Stimulated activated CD4-positive, alpha-beta T cell treated with anti-CD3 and anti-CD28 coated beads, TNF-alpha, amount 100 ng/mL, for 1 hour (primary cell): ENCODE measurements at places on chromosomes 13 and 19.

GRCh38 chr19:42153672-42154433, 21.6 kb upstream of the POU2F2 start:
- no peak for DNase-seq

GRCh38 chr13:81031996-81032395, 691.1 kb upstream of the SPRY2 start:
- DNase-seq, result no peak

DNA sequence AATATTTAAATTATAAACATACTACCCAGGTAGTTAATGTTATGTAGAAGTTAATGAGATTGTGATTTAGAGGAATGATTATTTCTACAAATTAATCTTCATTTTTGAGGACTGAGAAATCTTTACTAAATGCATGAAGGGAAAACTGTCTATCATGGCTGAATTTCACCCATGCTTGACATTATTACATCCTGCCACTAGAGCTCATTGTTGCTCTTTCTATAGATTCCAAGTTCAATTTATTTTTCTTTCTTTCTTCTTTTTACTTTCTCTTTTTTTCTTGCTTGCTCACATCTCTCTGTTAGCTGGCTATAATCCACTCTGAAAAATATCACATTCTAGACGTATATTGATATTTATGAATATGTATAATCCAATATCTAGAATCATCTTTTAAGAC, 505.0 kb upstream of the KLHL1 start:
- no peak for DNase-seq

DNA sequence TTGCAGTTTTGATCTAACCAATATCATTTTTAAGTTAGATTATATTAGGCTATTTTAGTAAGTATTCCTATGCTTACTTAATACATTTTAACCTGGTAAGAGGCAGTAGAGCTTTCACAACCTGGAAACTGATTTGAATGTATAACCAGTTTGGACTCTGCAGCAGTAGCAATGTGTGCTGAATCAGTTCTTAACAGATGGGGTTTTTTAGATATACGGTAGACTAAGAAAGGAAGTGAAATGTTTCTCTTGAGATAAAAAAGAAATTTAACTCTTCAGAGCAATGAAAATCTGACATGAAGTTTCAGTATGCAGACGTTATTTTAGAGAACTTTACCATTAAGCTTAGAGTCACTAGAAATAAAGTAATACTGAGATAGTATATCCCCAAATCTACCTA, 2.7 kb downstream of the NBEA start:
- DNase-seq, result no peak

DNA sequence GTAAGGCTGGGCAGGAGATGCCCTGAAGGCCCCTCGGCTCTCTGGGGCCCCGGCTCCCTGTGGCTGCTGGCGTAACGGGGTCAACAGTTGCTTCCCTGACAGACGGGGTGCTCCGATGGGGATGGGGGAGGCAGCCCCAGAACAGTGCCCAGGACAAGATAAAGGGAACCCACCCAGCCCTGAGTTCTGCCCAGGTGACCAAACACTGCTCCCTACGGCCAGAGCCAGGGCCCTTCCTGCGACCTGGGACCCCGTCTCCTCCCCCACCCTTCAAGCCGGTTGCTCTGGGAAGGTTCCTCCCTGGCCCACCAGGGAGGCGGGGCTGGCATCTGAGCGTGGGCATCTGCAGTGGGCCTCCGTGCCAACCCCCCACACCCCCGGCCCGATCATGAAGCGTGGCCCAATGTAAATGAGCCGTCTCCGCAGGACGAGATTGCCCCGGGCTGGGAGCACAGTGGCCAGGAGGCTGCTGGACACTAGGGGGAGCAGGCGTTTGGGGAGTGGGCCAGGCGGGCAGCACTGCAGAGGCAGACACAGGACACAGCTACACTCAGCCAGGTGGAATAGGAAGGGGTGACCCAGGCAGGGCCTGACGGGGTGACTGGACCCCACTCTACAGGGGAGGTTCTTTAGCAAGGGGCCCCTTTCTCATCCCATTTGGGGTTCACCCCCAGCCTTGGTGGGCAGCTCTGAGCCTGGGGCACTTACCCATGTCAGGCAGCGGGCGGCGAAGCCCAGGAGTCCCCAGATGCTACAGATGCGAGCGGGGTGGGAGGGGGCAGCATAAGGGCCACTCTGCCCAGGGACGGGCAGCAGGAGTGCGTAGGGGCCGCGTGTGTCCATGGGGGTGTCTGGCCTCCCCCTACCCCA, 1.2 kb upstream of the NKPD1 start:
- DNase-seq, result no peak
